Activated CD8-positive, alpha-beta T cell treated with anti-CD3 and anti-CD28 coated beads, Interleukin-2, amount 10 ng/mL, durations not matched to agents 7 days and 5 days (primary cell): ENCODE measurements at places on chromosomes 7 and 10.

DNA sequence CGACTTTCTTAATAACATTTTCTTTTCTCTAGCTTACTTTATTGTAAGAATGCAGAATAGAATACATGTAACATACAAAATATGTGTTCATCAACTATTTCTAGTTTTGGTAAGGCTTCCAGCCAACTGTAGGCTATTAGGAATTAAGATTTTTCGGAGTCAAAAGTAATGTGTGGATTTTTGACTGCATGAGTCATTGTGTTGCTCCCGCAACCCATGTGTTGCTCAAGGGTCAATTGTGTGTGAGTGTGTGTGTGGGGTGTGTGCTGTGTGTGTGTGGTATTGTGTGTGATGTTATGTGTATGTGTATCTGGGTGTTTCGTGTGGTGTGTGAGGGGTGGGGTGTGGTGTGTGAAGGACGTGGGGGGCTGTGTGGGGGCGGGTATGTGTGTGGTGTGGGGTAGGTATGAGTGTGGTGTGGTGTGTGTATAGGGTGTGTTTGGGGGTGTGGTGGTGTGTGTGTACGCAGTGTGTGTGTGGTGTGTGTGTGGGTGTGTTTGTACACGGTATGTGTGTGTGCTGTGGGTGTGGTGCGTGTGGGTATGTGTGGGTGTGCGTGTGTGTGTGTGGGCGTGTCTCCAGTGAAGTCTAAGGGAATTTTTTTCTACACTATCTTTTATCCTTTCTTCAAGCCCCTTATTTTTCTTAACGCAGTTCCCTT, 60.5 kb downstream of the RSU1 start:
- no peak for DNase-seq

GRCh38 chr7:64630496-64630895, 35.4 kb upstream of the ZNF107 start:
- DNase-seq = no peak

DNA sequence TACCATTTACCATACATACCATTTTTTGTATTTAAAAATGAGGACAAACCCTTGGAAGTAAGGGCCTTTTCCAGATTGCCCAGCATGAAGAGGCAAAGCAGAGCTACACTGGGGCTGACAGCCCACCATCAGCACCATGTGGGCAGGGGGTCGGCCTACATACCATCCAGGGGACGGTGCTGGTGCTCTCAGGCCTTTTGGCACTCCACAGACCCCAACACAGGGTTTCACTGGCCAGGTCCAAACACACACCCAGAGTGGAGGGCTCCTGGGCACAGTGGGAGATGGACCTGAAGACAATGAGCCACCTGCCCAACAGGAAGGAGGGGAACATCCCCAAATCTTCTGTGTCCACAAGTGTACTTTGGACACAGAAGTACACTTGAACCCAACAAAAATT, 69.2 kb upstream of the CAMK2B start:
- DNase-seq = no peak

- peak; percentile 60 for DNase-seq
These were observed 85.8 kb downstream of the CALD1 start for GRCh38 chr7:134865001-134865845.

- DNase-seq = no peak
These were observed 67.3 kb upstream of the PDZD8 start for GRCh38 chr10:117442521-117442920.

- DNase-seq = no peak
These were observed 258.4 kb upstream of the SP8 start for GRCh38 chr7:21044913-21045568.

DNA sequence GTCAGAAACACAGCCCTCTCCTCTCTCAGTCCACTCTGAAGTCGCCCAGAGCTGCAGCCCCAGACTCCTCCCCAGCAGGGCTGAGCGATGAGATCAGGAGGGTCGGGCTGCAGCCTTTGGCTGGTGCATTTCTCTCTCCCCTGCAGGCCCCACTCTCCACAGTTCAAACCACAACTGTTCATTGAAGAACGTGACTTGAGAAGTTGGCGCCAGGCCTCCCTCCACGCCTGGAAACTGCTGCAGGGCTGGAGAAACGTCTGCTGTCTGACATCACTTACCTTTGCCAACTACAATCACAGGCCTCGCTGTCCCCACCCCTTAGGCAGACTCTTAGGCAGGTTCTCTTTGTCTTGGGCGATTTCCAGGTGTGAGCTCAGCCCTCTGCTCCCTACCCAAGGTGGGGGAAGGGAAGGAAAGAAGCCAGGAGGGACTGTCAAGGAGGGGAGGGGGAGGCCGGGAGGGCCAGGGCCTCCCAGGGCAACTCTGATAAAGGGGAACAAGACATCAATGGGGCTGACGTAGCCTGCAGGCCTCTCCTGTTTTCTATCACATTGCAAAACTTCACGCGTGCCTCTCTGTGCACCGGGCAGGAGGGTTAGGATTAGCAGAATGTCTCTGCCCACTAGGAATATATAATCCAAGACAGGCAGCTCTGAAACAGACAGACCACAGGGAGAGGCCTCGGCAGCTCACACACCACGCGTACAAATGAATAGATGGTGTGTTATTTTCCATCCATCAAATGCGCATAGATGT, 32.7 kb downstream of the CALML5 start:
- DNase-seq = no peak

GRCh38 chr10:48940958-48941357, 1.3 kb upstream of the LRRC18 start:
- no peak for DNase-seq

GRCh38 chr10:7945034-7945433, 109.5 kb upstream of the GATA3 start:
- DNase-seq = no peak

GRCh38 chr10:11824825-11825224, 1.7 kb downstream of the PROSER2 start:
- DNase-seq = no peak

DNA sequence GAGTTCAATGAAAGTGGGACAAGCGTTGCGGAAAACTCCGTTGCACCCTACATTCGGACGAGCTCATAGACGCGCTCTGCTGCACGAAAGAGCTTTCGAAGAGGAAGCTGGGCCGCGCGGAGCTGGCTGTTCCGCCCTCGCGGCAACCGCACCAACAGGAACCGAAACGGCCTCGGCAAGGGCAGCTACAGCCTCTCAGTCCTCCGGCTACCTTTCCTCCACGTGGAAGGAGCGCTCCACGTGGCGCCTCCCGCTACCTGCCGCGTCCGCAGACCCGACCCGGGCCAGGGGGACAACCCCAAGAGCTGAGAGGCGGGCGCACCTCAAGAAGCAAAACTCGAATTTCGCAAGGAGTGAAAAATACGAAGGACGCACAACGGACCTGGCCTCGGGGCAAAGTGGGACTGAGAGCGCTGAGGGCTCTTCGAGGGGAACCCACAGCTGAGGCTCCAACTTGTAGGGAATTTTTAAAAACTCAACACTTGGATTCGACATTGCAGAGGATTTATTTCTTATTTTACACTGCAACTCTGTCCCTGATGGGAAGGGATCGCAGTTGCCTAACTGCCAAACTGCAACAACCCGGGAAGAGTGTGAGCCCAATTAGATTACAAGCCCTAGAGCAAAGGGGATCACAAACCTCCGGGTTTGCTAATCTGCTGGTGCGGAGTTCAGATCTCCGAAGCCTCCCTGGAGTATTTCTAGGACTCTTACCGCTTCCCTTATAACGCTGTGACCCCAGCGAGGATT, 1.4 kb downstream of the HPSE2 start:
- peak; percentile 67 for DNase-seq

DNA sequence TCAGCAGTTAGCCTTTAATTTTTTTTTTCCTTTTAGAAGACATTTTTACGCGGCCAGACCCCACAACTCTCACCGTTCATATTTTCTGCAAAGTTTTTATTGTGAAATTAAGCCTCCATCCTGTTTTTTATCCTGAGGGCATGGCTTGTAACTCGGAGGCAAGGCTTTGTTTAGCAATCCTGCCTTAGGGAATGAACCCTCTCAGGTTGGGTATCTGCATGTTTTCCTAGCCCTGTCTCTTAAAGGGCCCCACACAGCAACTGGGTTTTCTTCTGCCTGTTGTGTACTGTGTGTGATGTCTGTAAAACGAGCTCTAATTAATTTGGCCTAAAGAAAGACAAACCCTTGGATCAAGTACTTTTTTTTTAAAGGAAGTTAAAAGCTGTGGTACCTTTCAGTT, 130.2 kb upstream of the COBL start:
- no peak for DNase-seq

DNA sequence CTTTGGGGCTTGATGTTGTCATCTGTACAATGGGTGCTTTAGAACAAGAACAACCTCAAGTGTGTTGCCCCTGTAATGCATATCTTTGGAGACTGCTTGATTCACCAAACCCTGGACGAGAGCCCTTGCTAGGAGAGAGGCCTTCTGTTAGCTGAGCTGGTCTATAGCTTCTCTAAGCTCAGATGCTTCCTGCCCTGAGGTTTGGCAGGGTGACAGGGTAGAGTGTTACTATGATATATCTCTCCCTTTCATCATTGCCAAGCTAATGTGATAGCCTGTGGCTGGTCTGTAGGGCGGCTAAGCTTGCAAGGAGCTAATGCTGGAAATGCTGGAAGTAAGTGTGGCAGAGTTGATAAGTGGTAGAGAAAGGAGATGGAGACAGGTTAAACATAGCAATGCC, 364.1 kb downstream of the RPS24 start:
- DNase-seq = no peak

- no peak for DNase-seq
These were observed 1.8 kb downstream of the FRAT2 start for GRCh38 chr10:97332591-97333350.

- no peak for DNase-seq
These were observed 207.1 kb upstream of the GHITM start for GRCh38 chr10:83932245-83932644.

GRCh38 chr7:131527456-131527855, 29.0 kb downstream of the PODXL start:
- no peak for DNase-seq

DNA sequence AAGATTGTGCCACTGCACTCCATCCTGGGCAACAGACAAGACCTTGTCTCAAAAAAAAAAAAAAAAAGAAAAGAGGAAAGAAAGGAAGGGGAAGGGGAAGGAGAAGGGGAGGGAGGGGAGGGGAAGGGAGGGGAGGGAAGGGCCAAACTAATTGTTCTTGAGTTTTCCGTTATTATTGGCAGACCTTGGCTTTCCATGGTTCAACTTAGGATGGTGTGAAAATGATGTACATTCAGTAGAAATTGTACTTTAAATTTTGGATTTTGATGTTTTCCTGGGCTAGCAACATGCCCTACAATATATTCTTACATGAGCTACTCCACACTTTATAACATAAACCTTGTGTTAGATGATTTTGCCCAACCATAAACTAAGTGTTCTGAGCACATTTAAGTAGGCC, 1.2 kb upstream of the TMEM72 start:
- no peak for DNase-seq

DNA sequence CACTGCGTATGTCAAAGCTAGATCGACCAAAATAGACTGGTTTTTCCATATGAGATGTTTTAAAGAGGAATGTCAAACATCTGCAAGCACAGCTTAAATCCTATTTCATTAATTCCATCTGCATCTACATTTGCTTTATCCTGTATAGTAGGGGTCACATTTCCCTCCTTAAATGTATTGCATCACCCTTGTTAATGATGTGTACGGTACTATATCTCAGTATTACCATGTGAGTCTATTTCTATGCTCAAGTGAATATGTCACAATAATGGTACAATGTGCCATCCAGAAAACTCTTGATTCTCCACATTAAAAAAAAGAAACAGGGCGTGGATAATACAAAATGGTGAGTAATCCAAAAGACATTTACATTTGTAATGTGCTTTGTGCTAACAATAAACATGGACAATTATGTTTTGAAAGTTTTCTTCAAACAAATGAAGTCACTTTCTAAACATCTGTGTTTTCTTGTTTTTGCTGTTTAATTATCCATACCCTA, 56.6 kb downstream of the TWIST1 start:
- no peak for DNase-seq

- DNase-seq = peak; percentile 76
These were observed 26.3 kb upstream of the WDFY4 start for GRCh38 chr10:48658243-48658974.

DNA sequence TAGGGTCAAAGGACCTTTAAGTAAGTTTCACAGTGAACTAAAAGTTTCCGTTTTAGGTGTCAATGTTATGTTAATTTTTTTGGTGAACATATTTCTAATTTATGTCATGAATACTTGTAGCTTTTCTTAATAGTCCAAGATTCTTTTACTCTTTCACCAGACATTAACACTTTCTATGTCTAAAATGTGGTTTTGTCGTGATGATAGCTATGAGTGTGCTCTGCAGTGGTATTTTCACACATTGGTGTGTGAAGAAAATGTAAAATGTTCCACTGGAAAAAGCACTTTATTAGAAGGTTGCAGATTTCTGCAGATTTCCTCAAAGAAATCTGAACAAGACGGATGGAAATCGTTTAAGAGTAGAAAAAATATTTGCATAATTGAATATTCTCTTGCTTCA, 561.0 kb upstream of the ANKRD30A start:
- DNase-seq = no peak

- no peak for DNase-seq
These were observed 148.3 kb upstream of the BMPER start for GRCh38 chr7:33757050-33757449.

- DNase-seq = peak; percentile 65
These were observed 537 bp downstream of the FOXK1 start for GRCh38 chr7:4682621-4683042.

DNA sequence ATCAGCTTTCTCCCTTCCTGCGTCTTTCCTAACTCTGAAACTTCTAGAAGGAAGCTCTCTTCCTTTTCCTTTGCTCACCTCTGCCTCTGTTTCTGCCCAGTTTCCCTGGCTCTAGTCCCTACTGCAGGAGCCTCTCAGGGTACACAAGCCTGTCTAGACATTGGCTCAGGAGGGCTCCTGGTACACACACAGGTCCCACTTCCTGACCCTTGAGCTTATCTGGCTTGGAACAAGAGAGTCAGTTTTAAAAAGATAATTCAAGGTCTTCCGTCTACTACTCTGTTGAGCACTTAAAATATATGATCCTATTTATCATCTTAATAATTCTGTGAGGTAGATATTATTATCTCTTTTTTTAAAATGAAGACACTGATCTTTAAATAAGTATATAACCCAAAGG, 140.7 kb downstream of the RTKN2 start:
- no peak for DNase-seq

DNA sequence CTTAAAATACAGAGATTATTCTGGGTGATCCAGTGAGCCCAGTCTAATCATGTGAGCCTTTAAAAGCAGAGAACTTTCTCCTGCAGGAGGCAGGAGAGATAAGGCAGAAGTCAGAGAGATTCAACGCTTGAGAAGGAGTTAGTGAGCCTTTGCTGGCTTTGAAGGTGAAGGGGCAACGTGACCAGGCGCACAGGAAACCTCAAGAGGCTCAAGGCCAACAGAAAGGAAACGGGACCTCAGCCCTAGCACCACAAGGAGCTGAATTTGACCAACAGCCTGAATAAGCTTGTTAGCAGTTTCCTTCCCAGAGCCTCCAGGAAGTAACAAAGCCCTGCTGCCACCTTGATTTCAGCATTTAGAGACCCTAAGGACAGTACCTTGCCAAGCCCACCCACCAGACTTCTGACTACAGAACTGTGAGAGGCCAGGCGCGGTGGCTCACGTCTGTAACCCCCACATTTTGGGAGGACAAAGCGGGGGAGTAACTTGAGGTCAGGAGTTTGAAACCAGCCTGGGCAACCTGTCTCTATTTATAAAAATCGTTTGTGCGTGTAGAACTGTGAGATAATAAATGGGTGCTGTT, 87.3 kb upstream of the KAT6B start:
- DNase-seq = peak; percentile 84
